Memory B cell (primary cell): ENCODE measurements at places on chromosomes 13 and 19.

DNA sequence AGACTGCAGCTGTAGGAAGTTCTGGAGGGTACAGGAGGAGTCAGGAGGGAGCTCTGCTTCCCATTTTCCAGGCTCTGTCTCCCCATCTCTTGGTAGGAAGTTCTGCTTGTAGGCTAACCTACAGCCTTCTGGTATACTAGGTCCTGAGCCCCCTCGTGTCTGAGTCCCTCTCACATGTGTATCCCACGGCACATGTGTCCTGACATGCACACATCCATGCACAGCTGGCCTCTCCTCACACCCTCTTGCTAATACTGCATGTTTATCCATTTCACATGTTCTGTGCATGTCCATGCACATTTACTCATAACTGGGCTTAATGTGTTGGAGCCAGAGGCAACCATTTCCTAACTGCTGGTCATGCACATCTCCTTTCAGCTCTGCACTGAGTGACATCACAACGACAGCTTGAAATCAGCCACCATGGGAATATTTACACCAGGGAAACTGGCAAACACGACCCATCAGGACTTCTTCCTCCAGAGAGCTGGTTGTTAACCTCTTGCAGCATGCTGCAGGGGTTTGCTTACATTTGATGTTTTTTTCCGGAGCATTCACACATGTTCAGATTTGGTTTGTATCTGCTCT lies 3.0 kb downstream of the CD209 start:
- DNase-seq: no peak

DNA sequence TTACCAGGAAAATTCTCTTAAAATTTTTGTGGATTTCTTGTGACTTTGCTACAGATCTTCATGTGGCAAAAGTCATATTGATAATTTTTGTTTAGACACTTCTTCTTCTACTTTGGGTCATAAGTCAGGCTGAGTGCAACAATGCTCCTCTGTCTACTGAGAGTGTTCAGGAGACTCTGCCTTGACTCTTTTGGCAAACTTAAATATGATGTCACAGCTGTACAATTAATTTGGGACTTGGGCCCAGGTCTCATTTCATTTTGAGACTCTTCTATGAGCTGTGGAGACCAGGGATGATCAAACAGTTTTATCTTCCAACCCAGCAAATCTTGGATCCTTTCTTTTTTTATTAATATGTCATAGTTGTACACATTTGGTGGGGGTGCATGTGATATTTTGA lies 19.7 kb upstream of the IPO5 start:
- no peak for DNase-seq

DNA sequence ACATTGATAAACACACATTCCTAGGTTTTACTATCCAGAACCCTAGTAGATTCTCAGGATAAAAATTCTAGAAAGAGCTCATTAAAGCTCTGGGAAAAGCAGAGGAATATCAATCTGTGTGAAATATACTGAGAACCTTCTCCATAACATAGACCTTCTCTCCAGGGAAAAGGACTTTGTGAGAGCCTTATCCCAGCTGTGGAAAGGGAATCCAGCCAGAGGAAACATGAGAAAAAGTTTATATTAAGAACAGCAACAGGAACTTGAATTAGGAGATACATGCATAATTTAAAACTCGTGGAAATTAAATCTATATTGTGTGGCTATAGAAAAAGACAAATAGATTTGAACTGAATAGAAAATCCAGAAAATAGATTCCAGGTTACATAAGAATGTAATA lies 1639.9 kb downstream of the EFNB2 start:
- no peak for DNase-seq

GRCh38 chr13:105240371-105240770 lies 1295.1 kb downstream of the EFNB2 start:
- no peak for DNase-seq

DNA sequence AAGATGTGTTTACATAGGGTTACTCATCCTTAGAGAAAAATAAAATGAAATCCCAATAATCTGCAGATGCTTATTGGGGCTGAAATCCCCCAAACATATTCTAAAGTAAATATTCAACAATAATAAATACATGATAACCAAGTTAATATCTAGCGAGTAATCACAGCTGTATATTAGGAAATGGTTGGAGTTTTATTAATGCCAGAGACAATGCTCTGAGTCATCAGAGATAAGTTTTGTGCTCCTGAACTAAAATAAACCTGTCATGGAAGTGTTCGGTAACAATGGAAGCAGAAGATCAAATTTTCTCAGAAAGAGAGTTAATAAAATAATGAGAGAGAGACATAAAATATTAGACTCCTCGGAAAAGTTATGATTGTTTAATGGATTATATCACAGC lies 31.4 kb downstream of the FLT1 start:
- no peak for DNase-seq

- no peak for DNase-seq
Observed at GRCh38 chr19:48819366-48819816, 8.6 kb upstream of the BCAT2 start.

- DNase-seq: no peak
Observed at GRCh38 chr13:24159357-24159756, 1.2 kb upstream of the SPATA13 start.

- no peak for DNase-seq
Observed at GRCh38 chr19:35074426-35075201, 33.1 kb downstream of the HPN start.

GRCh38 chr13:21747456-21747855 lies 76.6 kb downstream of the FGF9 start:
- DNase-seq: no peak

DNA sequence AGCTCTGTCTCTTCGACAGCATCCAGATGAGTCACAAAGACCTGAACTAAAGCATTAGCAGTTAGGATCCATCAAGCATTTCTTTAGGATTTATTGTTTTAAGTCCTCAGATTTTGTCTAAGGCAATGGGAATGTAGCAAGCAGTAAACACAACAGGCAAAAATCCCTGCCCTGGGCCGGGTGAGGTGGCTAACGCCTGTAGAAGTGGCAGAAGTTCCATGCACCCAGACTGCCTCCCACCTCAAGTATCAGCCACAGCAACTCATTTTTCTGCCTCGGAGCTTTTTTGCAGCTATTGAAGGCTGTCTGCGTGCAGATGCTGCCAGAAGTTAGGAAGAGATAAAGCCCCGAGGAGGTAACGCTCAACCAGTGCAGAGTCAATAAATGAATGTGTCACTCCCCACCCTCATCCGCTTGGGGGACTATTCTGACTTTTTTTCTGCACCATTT lies 47.1 kb upstream of the MRI1 start:
- no peak for DNase-seq

GRCh38 chr19:23539499-23539898 lies 144.2 kb upstream of the ZNF91 start:
- no peak for DNase-seq

GRCh38 chr13:48828962-48829411 lies 146.7 kb upstream of the FNDC3A start:
- DNase-seq: peak; percentile 1

DNA sequence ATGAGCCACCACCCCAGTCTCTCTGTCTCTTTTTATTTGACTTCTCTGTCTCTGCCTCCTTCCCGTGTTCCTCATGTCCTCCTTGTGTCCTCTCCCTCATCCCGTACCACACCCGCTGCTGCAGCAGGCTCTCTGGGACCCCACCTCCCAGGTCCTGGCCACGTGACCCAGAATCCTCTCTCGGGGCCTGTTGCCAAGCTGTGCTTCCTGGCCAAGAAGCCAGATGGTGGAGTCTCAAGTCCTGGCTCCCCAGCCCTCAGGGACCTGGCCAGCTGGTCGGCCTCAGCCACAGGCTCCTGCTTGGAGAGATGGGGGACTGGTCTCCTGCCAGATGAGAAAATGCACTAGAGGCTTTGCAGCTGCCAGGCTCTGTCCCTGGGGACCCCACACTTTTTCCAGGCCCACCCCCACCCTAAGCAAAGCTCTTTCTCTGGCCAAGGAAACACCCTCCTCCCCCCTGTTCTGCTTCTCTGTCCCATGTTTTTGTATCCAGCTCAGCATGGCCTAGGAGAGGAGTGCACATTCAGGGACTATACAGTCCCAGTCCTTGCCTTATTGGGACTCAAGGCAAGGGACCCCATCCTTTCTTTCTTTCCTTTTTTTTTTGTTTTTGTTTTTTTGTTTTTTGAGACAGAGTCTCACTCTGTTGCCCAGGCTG lies 34.3 kb upstream of the SHKBP1 start:
- DNase-seq: no peak

GRCh38 chr19:34393031-34393430 lies 11.2 kb upstream of the PDCD2L start:
- no peak for DNase-seq

- DNase-seq: no peak
Observed at GRCh38 chr13:32616883-32617511, 30.7 kb downstream of the PDS5B start.

DNA sequence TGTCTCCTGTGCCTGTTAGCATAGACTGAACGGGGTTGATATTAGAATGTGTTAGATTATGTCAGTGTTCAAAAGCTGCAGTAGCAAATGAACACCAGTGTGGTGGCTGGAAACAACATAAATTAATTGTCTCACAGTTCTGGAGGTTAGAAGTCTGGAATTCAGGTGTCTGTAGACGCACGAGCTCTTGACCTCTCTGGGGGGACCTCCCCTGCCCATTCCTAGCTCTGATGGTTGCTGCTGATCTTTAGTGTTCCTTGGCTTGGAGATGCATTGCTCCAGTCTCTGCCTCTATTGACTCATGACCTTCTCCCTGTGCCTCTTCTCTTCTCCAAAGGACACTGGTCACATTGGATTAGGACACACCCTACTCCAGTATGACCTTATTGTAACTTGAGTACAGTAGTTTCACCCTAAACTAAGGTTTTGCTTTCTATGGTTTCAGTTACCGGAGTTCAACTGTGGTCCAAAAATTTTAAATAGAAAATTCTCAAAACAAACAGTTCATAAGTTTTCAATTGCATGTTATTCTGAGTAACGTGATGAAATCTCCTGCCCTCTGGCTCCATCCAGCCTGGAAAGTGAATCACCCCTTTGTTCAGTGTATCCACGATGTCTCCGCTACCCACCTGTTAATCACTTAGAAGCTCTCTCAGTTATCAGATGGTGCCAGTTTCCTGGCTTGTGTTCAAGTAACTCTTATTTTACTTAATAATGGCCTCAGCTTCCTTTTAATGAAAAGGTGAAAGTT lies 273.2 kb downstream of the MYO16 start:
- DNase-seq: no peak

DNA sequence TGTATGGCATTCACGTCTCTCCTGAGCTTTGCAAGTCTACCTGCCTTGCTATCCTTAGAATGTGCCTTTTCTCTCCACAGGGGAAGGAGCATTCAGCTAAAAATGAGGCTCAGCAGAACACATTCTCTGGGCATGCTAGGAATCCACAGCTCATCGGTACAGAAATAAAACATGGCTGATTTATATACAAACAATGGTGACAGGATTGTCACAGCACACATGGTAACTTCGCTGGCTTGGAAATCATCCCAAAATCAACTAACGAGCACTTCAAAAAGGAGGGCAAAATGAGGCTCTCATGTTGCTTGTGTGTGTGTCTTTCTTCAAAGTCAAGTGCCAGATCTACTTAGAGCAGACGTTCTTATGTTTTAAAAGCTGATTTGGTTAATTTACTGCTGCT lies 373.0 kb downstream of the FGF14 start:
- DNase-seq: no peak

DNA sequence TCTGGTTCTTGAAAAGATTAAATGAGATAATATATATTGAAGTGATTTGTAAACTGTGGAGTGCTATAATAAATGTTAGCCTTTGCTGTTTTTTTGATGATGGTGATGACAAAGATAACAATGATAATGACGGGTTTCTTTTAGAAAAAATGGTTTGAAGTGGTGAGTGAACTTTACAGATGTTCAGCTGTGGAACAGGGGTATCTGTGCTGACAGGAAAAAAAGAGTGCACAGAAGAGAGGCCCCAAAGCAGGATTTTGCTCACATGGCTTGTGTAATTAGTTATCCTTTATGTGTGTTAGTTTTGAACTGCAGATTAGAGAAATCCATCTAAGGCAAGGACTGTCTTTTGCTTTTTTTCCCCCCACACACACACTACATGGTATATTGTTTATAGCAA lies 119.2 kb downstream of the CYSLTR2 start:
- DNase-seq: no peak

GRCh38 chr19:47673426-47673825 lies 39.8 kb upstream of the EHD2 start:
- no peak for DNase-seq

DNA sequence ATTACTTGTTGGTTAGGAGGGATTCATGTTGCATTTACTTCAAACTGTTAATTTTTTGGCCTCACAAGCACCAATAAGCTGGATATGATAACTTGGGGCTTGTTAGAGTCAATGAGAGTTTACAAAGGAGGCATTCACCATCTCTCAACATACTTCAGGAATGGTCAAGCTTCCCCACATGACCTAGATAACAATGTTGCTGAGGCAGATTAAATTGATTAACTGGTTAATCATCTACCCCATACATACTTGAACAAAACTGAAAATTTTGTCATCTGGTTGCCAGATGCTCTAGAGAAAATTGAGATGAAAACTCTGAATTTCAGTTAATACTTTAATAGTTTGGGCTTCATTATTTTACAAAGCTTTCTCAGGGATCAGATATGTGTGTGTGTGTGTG lies 43.0 kb upstream of the UBL3 start:
- no peak for DNase-seq

- DNase-seq: no peak
Observed at GRCh38 chr13:51628059-51628852, 44.0 kb downstream of the WDFY2 start.

DNA sequence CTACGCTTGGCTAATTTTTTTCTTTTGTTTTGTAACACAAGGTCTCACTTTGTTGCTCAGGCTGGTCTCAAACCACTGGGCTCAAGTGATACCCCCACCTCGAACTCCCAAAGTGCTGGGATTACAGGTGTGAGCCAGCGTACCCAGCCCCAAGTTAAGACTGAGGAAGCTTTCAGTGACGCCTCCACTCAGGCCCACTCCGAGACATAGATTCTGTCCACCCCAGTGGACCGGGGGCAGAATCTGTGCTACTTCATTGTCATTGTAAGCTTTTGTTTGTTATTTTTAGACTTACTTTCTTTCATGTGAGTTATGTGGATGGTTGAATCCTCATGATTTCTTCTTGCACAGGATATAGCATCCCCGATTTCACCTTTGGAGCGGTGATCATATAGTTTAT lies 156.9 kb upstream of the TSHZ3 start:
- DNase-seq: no peak
